ENCODE measurements at places on chromosomes 1 and 21.

- DNase-seq, result no peak
Measured at GRCh38 chr1:30704271-30704670, 19.1 kb downstream of the MATN1 start.

DNA sequence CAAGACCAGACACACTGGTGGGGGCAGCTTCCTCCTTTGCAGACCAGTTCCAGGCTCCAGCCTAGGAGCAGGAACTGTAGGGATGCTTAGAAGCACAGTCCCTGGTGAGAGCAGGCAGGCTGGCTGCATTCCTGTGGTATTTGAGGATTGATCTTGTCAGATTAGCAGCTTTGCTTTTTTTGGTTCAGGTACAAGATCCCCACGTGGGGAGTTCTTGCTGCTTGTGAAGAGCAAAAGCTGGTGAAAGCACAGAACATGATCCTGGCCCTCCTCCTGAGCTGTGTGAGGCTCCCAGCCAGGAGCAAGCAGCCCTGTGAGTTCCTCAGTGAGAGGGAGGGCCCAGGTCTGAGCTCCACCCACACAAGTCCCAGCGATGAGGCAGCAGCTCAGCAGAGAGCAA lies 75.3 kb upstream of the ARTN start:
- DNase-seq, result no peak

- no peak for DNase-seq
Measured at GRCh38 chr1:14686701-14687100, 88.2 kb downstream of the KAZN start.

DNA sequence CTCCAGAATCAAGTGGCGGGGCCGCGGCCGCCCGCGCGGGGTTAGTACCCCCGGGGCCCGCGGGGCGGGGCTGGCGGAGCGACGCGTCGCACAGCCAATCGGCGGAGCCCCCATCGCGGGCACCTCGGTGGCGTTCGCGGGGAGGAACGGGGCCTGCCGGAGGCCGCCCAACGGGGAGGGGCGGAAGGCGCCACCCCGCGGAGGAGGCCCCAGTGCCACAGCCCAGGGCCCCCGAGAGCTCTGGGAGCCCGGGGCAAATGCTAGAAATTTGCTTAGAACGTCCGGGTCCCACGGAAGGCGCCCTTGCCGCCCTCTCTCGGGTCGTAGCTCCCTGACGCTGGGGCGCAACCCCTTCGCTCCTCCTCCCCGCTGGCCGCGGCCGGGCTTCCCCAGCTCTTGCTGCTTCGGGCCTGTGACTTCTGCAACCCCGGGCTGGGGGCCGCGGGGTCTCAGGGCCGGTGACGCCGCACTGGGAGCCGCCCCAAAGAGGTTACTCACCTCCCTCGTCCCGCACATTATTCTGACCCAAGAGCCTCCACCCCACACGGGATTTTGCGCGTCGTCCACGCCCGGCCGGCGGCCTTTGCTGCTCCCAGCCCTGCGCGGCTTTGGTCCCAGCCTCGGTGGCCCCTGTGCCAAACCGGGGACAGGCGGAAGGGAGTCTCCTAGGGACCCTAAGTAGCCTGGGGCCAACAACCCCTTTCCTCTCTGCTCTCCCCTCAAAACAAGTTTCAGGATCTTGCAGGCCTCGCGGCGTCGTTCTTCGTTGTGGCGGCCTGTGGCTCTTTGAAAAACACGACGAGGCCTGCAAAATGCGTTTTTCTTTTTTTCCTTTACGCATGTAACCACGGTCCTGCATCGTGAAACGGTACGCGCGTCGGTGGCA lies at the start of gene RUNX3:
RUNX3 (minus strand) TSS at position 17 of the 886 bp plus-strand sequence. CDS start 408 bp downstream, outside the sequence.
- no peak for DNase-seq

DNA sequence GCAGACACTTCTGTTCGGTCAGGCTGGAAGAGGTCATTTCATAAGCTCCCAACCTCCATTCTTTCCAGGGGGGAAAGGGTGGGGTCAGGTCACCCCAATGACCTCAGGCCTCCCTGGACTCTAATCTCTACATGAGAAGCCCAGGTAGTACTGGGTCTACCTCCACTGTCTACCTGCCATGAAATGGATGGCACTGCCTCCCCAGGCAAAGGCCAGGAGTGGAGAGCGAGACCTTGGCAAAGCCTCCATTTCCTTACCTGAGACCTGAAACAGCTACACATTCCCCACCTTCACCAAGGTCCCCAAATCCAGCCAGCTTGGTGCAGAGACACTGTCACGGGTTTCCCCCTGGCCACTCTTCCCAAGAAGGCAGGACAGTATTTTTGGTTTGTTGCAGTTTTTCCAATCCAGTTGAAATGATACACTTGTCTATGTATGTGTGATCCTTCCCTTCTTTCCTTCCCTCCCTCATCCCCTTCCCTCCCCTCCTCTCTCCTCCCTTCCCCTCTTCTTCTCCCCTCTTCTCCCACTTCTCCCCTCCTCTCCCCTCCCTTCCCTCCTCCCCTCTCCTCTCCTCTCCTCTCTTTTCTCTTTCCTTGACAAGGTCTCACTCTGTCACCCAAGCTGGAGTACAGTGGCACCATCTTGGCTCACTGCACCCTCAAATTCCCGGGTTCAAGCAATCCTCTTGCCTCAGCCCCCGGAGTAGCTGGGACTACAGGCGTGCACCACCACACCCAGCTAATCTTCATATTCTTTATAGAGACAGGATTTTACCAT lies 16.1 kb downstream of the BTG2 start:
- DNase-seq, result no peak
